ENCODE measurements at places on chromosomes 12 and 14.
A peak's percentile ranks its signal among the peaks of the same experiment; 100 is the strongest.

DNA sequence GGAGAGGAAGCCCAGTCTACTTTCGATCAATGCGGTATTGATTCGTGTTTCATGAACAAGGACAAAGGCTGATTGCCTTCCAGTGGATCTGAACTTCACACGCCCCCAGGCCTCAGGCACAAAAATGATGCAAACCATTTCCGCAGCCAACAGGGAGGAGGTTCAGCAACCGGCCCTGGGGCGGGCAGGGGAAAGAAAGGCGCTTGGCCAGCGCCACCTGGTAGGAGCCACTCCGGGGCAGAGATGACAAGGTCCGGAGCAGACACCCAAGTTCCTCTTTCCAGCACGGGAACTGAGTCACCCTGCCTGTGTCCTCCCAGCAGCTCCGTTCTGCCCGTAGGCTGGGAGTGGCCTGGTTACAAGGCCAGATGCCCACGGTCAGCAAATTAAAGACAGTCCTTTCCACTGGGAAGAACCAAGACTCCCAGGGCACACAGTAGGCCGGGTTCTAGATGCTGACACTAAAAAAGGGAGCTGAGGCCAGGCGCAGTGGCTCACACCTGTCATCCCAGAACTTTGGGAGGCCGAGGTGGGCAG, 136.3 kb downstream of the SCARB1 start:
- no peak for DNase-seq

DNA sequence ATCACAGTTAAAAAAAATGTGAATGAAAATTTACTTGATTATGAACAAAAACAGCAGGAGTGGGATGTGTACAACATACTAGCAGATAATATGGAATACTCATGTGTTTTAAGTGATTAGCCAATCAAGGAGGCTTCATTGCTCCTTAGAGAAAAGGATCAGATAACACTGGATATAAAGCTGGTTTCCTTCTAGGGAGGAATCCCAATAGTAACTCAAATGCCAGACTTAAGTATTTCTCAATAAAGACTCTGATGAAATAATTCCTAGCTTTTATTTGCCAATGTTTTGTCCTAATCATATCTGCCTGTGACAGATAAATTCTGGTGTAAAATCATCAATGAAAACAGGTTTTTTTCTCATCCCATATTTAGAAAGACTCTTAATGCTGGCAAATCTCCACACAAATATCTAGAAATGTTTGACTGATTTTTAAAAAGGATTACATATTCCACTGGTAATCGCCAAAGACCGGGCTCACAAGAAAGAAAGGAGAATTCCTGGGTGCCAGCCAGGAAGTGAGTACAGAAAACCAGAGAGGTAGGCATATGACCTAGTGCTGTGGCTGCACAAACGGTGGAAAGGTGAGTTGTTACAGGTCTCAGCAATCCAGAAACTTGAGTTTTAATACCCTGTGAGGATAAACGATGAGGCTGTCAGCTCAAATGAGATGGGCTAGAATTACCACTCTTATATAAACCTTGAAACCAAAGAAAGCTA, 108.6 kb upstream of the TTC7B start:
- DNase-seq: peak; percentile 5

DNA sequence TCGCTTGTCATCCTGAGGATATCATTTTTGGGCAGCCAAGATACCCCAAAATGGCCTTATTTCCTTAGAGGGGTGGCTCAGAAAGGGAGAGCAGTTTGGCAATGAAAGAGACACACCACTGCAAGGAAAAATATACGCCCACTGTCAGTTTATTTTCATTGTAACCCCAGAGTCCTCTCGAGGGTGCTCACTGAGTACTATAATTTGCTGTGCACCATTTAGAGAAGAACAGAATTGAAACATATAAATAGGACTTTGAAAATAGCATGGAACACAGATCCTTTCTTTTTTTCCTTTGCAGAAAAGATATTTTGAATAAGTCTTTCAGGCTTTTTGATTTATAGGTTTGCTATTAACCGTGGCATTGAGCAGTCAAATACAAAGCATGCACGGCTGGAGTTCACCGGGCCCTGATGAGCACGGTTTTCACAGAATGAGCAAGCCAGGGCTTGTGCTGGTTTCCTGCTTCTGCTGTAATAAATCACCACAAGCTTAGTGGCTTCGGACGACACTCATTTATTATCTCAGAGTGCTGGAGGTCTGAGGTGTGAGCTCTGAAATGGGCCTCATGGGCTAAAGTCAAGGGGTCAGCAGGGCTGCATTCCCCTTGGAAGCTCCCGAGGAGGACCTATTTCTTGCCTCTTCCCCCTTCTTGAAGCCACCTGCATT, 152.3 kb downstream of the ZNF664 start:
- no peak for DNase-seq

DNA sequence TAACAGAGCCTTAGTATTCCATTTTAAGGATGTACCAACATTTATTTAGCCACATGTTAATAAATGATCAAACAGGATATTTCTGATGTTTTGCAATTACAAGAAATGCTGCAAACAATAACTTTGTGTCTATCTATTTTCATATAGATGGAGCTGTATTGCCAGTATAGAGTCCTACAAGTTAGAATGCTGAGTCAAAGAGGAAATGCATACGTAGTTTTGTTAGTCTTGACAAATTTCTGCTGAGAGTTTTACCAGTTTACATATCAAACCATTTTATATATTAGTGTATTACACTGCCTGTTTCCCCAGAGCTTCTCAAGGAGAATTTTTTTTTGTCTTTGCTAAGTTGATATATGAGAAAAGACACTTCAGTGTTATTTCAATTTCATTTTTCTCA, 541.7 kb downstream of the SLC16A7 start:
- no peak for DNase-seq

DNA sequence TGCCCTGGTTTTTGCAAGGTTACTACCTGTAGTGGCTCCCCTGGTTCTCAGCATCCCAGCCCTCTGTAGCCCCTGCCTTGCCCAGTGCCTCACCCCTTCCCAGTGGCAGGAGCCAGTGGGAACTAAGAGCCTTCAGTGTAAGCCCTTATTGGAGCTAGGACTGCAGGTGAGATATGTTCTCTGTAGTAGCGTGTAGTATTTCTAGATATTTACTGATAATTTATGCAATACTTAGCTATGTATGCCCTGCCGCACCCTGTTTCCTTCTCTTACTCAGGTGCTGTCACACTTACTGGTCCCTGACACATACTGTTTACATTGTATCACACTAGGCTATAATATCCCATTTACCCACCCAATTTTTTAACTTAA, 3.6 kb downstream of the BMAL2 start:
- DNase-seq: no peak

GRCh38 chr12:57368349-57369095, 62.3 kb downstream of the R3HDM2 start:
- no peak for DNase-seq

- no peak for DNase-seq
Observed at GRCh38 chr12:43008953-43009845, 419.7 kb upstream of the PRICKLE1 start.

DNA sequence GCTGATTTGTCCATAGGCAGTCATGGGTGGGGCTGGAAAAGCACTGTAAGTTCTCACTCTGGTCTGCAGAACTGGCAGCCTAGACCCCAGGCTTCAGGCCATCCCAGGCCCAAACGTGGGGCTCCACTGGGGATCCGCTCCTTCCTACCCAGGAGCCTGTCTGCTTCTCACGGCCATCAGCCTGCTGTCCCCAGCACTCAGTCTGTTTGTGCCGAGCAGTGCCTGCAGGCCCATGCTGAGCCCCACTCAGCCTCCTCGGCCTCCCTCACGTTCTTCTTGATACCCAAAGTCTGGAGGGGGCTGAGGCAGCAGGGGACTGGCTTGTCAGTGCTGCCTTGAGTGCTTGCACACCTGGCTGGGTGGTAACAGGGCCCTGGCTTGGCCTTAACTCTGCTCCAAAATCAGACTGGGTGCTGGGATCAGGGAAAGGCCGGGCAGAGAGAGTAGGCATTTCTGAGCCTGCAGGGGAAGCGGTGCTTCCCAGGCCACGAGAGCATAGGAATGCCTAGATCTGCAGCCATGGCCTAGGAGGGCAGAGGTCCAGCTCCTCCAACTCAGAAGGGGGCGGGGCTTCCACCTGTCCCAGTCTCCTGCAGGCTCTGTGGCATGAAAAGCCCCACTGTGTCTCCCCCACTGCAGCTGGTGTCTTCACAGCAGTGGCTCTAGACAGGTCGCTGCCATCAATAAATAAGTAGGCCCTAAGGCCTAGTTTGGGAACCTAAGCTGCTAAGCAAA, 772.4 kb upstream of the FBXO33 start:
- no peak for DNase-seq

DNA sequence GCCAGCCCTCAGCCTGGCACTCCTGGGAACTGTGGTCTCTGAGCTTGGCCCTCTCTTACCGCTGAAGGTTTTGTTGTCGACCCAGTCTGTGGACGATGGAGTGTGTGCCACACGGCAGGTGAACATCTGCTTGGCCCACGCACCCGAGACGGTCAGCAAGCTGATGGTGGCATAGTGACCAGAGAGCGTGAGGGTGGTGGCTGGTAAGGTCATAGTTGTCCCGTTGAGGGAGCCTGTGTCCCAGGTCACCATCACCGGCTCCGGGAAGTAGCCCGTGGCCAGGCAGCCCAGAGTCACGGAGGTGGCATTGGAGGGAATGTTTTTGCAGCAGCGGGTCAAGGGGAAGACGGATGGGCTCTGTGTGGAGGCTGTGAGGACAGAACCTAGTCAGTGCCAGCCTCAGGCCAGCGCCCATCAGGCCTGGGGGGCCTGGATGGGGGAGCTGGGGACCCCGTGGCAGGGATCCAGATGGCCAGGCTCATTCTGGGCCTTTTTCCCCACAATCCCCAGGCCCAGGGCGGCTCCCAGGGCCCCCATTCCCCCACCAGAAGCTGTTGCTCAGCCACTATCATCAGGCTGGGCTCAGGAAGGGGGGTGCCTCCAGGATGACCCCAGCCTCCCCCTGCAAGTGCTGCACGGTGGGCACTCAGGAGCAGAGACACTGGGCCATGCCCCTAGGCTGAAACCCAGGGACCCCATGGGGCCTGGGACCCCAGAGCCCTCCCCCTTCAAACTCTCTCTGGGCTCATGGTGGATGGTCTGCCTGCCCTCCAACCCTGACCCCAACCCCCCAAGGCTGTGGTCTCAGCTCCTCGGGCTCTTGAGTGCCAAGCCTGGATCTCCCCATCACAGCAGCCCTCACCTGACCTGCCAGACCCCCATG, 75.2 kb downstream of the TMEM121 start:
- DNase-seq: no peak

- no peak for DNase-seq
Observed at GRCh38 chr12:53599579-53599978, 26.6 kb downstream of the ATF7 start.

DNA sequence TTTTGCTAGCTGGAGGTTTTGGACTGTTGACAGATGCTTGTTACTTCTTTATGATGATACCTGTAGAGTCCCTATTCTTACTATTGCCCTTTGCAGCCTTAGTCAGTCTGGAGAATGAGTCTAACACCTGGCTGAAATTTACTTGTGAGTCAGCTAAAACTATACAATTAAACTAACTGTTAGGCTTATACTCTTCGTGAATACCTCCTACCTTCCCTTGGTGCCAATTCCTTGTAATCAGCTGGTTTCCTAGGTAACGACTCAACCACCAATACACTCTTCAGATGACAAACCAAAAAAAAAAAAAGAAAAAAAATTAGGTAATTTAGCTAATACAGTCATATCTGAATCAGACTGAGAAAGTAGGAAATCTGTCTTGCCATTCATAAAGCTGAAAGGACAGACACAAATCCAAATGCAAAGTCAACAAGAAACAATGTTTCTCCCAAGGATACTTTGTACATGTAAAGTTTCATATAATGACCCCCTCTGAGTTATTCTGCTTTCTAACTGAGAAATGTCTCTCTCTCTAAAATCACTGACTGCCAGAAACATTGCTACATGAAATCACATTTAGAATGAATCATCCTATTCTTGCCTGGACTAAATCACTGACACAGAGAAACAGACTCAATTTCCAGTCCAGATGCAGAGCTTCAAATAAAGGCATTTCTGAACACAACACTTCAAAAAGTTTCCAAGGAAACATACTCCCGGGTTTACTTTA, 56.5 kb upstream of the CDKL1 start:
- DNase-seq: no peak

DNA sequence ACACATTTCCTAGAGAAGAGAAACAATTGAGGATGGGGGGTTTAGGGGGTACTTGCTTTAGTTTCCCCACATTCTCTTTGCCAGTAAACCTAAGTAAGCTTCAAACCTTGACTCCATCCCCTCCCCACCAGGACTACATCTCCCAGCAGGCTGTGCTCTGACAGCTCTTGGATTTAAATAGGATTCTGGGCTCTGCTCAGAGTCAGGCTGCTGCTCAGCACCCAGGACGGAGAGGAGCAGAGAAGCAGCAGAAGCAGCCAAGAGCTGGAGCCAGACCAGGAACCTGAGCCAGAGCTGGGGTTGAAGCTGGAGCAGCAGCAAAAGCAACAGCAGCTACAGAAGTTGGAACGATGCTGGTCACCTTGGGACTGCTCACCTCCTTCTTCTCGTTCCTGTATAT, 20.6 kb downstream of the RDH12 start:
- no peak for DNase-seq

- DNase-seq: no peak
Observed at GRCh38 chr12:106304001-106304421, 1.5 kb downstream of the TCP11L2 start.

DNA sequence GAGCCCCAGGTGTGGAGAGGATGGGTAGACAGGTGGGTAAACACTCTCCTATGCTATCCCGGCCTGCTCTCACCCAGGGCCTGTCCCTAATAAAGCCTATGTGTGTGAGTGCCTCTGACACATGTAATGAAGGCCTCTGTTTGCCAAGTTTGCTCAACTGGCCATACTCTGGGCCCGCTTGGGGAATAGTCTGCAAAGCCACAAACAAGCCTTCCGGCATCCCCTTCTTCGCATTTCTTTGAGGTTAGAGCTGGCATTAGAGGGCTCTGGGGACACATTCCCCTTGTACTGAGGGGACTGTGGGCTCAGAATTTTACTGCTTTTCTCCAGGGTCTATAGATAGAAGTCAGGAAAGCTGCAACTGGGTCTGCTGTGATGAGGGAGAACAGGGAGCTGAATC, 240.5 kb downstream of the C12orf75 start:
- no peak for DNase-seq

- DNase-seq: no peak
Observed at GRCh38 chr12:28905220-28905955, 243.7 kb upstream of the FAR2 start.

- no peak for DNase-seq
Observed at GRCh38 chr14:67673451-67673850, 981 bp downstream of the VTI1B start.

- DNase-seq: no peak
Observed at GRCh38 chr14:100892496-100893227, 10.9 kb downstream of the RTL1 start.

DNA sequence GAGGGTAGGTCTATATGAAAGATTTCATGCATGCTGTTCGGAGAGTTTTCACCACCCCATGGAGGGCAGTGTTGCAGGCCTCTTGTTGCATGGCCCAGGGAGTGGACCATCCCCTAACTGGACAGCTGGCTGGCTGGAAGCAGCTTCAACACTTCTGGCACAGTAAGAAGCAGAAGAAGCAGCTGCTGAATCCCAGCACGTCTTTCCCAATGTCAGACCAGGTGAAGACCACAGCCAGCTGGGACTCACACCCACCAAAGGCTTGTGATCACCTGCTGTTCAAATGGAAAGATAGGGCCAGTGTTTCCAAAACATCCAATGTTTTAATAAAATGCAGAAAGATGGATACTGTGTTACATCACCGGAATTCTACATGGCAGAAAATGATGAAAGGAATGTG, 1423.6 kb downstream of the AACS start:
- no peak for DNase-seq
